Right lobe of liver (tissue), 6 donors: ENCODE measurements at places on chromosomes 4 and X. TPM values are rescaled to one million over a fixed set of nuclear protein-coding genes. Genes with fewer than 3 reads are reported as not detected.

- no peak for DNase-seq
Measured at GRCh38 chr4:5463361-5463760, 245.0 kb downstream of the EVC2 start.

DNA sequence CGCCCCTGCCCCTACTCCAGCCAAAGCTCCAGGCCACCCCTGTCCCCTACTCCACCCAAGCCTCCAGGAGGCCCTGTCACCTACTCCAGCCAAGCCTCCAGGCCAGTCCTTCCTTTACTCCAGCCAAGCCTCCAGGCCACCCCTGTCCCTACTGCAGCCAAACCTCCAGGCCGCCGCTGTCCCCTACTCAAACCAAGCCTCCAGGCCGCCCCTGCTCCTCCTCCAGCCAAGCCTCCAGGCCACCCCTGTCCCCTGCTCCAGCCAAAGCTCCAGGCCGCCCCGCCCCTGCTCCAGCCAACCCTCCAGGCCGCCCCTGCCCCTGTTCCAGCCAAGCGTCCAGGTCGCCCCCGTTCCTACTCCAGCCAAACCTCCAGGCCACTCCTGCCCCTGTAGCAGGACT, 5.1 kb upstream of the ASMT start:
- no peak for DNase-seq

GRCh38 chr4:30840571-30840970, 120.4 kb downstream of the PCDH7 start:
- DNase-seq = no peak

DNA sequence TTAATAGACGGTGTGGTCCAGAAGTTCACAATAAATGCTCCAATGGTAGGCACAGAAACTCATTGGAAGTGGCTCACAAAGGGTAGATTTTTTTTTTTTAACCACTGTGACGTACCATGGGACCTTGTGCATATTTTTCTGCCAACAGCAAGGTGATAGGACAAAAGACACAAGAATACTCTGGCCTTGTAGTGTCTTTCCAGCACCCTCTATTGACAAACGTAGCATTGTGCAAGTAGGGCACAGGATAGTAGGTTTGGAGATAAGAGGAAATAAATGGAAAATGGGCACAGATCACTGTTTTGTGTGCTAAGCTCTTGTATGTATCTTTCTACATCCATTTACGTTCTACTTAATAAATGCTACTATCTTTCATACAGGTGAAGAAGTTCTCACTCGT, 2054.9 kb downstream of the PCDH7 start:
- no peak for DNase-seq

- DNase-seq = no peak
Measured at GRCh38 chrX:135520022-135520552, 373 bp upstream of the INTS6L start.

DNA sequence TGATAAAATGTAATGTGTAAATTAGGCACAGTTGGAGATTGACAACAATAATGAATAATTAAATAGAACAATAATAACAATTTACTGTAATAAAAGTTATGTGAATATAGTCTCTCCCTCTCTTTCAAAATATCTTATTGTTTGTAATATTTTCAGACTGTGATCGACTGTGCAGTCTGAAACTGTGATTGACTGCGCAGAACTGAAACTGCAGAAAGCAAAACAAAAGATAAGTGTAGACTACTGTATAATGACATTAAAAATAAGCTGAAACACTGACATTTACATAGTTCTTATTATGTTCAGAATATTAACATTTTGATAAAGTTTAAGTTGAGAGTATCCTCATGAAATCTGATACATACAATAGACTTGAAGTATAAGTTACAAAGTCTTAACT, 371.0 kb downstream of the CCSER1 start:
- no peak for DNase-seq

The MAMLD1 gene
- 3.5 TPM for total RNA-seq

The CCKAR gene
- not detected for total RNA-seq

The CUL4B gene
- total RNA-seq = 21.8 TPM

The KLKB1 gene
- 48.1 TPM for total RNA-seq

The SLC26A1 gene
- total RNA-seq = 25.3 TPM
